ENCODE measurements at places on chromosomes 1 and 21.

DNA sequence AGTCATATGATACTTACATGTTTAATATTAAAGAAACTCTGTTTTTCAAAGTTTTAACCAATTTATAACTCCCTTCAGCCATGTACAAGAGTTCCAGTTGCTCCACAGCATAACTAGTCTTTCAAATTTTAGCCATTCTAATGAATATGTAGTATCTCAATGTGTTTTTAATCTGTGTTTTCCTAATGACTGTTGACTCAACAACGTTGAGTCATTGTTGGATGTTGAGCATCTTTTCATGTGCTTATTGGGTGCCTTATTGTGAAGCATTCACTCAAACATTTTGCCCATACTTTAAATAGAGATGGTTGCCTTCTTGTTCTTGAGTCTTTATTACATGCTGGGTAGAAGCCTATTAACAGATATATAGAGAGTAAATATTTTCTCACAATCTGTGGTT, 240.2 kb upstream of the LYPLAL1 start:
- no peak for DNase-seq

DNA sequence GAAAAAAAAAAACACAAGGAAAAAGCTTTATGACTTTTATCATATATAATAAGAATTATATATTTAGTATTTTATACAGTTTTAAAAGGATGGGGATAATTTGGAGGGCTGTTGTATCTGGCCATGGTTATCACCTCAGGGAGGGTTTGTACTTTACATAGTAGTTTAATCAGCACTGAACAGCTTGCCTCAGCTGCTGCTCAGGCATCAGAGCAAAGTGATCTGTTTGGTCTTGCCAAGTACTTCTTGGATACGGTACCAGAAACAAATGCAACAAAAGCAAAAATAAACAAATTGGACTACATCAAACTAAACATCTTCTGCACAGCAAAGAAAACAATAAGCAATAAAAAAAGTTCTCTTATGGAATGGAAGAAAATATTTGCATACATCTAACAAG, 2.6 kb upstream of the SPTA1 start:
- DNase-seq = no peak

- DNase-seq = peak; percentile 55
Observed at GRCh38 chr1:34984793-34985608, at the start of gene TMEM35B. Gene TMEM35B (minus strand): TSS chr1:34985347. CDS start chr1:34985305, 42 bp downstream.

DNA sequence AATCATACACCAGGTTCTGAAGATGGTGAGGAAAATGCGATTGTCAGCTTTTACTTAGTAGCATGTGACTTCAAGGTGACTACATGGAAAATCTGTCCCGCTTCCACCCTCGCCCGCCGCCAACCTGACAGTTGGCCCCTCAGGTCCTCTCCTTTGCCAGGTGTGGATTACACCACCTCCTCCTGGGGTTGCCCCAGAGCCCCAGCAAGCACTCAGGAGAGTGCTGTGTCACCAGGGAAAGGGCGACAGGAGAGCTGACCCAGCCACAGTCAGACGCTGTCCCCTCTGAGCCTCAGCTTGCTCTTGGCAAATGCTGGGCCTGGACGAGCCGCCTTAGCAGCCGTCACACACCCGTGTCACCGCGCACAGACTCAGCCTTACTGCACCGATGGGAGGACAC, 17.9 kb downstream of the PTTG1IP start:
- no peak for DNase-seq

DNA sequence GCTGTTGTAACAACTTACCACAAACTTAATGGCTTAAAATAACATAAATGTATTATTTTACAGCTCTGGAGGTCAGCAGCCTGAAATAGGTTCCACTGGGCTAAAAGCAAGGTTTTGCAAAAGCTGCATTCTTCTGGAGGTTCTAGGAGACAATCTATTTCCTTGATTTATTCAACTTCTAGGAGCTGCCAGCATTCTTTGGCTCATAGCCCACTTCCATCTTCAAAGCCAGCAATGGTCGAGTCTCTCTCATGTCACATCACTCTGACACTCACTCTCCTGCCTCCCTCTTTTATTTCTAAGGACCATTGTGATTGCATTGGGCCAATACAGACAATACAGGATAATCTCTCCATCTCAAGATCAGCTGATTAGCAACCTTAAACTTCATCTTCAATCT, 15.1 kb upstream of the FOXJ3 start:
- no peak for DNase-seq

- DNase-seq = no peak
Observed at GRCh38 chr1:216258856-216259255, 164.4 kb downstream of the USH2A start.

- no peak for DNase-seq
Observed at GRCh38 chr1:3215198-3216014, 146.4 kb downstream of the PRDM16 start.

DNA sequence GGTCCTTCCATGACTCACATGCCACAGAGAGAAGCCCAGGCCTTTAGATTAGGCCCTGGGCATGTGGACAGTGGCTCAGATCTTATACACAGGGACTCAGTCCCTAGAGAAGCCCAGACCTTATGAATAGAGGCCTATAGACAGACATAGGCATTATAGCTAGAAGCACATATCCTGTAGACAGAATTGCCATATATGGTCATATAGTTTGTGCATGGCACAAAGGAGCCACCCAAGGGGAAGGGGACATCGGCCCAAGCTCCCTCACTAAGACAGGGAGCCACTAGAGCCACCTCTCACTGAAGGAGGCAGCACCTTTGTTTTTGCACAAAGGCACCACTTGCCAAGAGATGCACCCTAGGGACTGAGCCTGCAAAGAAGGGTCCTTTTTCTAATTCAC, 2.3 kb upstream of the EFNA3 start:
- no peak for DNase-seq

DNA sequence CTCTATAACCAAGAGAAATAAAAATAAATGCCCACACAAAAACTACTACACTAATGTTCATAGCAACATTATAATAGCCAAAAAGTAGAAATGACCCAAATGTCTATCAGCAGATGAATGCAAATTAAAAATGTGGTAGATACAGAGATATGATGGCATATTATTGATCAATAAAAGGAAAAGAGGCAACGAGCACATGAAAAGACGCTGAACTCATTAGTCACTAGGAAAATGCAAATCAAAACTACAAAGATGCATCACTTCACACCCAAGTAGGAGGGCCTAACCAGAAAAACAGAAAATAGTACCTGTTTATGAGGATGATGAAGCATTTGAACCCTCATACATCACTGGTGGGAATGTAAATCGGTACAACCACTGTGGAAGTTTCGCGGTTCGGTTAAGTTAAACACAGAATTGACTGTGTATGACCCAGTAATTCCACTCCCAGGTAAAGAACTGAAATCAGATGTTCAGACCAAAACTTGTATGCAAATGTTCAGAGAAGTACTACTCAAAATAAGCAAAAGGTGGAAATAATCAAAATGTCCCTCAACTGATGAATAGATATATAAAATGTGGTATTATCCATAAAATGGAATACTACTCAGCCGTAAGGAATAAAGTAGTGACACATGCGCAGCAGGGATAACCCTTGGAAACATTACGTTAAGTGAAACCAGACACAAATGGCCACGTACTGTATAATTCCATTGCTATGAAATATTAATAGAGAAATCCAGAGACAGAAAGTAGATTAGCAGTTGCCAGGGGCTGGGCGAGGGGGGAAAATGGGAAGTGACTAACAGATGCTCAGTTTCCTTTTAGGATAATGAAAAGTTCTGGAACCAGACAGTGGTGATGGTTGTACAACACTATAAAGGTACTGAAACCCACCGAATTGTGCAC, 3.1 kb downstream of the USP48 start:
- no peak for DNase-seq

DNA sequence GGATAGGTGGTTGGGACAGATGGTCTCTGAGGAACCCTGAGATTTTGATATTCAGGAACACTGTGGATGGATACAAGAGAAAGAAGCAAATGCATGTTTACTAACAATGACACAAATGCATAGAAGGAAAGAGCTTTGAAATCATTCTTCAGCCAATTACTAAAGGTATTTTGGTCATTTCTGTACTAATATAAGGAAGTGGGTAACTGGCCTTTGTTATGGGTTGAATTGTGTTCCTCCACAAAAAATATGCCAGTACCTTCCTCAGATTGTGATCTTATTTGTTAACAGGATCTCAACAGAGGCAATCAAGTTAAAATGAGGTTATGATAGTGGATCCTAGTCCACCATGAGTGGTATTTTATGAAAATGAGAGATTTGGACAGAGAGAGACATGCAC, 68.7 kb upstream of the KCNA3 start:
- DNase-seq = no peak

- DNase-seq = no peak
Observed at GRCh38 chr1:22471078-22471477, 19.4 kb downstream of the ZBTB40 start.

GRCh38 chr1:162222014-162222413, 152.5 kb downstream of the NOS1AP start:
- no peak for DNase-seq

DNA sequence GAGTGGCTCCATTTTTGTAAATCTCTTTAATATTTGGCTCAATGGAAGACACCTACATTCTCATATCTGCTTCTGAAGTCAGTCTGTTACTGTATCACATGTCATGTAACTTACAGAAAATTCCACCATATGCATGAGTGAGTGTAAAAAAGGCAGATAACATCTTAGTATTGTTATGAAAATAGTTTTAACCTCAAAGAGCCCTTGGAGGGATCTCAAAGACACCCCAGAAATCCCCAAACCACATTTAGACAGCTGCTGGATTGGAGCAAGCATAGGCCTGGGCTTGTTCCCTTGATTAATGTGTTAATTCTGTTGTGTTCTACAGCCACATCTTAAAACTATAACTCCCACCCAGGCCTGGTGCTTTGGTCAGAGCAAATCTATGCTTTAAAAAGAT, 16.9 kb downstream of the MACO1 start:
- DNase-seq = no peak

GRCh38 chr21:31316488-31317169, 27.4 kb downstream of the TIAM1 start:
- DNase-seq = no peak

DNA sequence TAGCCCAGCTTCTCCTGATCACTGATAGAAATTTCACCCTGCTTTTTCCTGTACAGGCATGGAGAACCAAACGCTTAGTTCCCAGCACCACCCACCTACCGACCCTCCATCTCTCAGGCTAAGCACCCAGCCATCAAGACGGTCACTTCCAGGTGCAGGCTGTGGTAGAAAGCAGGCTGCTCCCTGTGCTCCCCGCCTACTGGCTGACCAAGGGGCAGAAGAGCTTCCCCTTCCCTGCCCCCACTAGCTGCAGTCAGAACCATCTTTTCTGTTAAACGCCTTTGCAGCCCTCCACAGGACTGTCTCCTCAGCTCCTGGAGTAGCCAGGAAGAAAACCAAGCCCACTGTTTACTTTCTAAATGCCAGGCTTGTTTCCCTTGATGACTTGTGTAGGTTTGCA, 23.0 kb downstream of the SPATA46 start:
- no peak for DNase-seq

DNA sequence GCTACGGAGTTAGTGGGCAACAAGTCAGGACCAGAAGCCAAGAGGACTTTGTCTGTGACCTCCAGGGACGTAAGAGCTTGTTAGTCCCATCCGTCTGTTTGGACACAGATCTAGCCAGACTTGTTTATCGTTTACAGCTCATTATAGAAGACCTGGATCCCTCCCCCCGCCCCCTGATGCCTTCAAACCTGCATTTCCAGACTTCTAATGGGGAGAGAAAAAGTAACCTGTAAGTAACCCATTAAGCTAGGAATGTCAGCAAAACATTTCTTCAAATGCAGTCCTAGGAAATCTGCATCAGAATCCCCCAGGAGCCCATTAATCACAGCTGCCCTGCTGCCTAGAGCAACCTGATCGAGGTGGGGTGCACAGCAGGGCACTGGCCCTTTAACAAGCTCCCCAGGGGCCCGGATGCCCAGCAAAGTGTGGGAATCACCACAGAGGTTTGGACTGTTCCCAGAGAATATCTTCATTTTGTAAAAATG, 1.4 kb upstream of the MAD2L2 start:
- no peak for DNase-seq

DNA sequence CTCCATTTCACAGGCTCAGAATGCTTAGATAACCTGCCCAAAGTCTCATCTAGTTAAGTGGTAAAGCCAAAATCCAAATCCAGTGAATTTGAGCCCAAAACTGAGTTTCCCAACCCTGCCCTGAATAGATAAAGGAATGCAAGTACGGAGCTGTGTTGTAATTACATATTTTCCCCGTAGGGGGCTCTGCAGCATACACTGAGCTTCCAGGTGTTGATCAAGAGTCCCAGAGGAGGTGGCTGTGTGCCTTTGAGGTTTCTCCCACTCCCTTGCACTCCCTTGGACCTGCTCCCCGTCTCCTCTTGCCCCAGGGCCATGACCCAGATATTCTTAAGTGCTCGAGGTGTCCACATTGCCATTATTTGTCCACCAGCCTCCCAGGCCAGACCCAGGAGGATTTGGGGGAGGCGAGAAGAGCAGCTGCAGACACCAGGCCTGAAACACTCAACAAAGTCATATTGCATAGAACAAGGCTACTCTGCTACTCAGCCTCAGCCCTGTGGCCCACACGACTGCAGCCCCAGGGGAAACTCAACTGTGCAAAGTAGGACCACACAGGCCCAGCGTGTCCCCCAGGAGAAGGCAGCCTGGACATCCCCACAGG, 18.4 kb upstream of the LY9 start:
- DNase-seq = peak; percentile 19

DNA sequence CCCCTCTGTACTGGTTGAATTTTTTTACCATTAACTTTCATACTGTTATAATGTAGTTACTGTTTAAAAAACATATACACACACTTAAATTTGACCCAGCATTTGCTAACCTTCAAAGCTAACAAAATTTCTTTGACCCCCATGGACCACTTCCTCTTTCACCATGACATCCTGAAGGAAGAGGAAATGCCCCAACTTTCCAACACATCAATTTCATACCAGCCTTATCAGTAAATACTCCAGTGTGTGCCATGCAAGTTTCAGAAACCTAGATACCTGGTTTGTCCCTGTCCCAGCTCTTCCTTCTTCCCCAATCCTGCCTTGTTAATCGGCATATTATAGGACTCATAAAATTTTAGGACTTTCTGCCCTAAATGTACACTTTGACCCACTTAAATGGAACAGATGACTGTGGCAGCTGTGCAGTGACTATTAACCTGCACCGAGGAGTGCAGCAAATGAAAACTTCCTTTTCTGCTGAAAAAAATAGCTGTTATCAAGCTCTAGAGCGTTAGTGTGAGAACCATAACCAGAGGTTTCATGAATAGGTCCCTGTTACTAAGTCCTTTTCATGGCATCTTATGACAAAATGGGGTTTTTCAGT, 54.1 kb downstream of the DTL start:
- DNase-seq = no peak

GRCh38 chr1:82064691-82065090, 264.0 kb downstream of the ADGRL2 start:
- DNase-seq = no peak

DNA sequence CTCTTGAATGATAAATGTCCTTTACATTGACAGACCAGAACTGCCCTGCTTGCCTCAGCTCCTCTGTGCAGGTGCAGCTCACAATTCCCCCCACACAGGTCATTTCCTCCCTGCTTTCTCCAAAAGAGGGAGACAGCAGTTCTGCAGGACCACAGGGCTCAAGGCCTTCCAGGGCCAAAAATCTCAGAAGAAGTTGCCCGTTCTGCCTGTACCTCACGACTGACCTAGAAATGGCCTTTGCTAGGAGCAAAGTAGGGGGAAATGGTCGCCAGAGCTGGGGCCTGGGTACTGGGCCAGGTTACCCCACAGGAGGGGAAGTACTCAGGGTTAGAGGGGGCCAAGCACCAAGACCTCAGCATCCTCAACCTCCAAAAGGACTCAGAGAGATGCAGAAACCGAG, 11.1 kb downstream of the RNU1-2 start:
- no peak for DNase-seq

All from stimulated activated CD4-positive, alpha-beta T cell treated with anti-CD3 and anti-CD28 coated beads, TNF-alpha, amount 100 ng/mL, for 1 hour (primary cell).